ENCODE measurements at places on chromosomes 2 and 18.

- no peak for DNase-seq
Observed at GRCh38 chr2:120256651-120257000, 4.0 kb downstream of the RALB start.

GRCh38 chr2:171081649-171082111 is 79.0 kb downstream of the TLK1 start:
- no peak for DNase-seq

- no peak for DNase-seq
Observed at GRCh38 chr18:31079973-31080372, 22.2 kb downstream of the DSC2 start.

GRCh38 chr2:218546012-218546411 is 22.1 kb downstream of the USP37 start:
- DNase-seq = no peak

- DNase-seq = no peak
Observed at GRCh38 chr2:88176352-88176984, 6.3 kb downstream of the THNSL2 start.

GRCh38 chr2:132366421-132367180 is 50.0 kb upstream of the GPR39 start:
- DNase-seq = no peak

DNA sequence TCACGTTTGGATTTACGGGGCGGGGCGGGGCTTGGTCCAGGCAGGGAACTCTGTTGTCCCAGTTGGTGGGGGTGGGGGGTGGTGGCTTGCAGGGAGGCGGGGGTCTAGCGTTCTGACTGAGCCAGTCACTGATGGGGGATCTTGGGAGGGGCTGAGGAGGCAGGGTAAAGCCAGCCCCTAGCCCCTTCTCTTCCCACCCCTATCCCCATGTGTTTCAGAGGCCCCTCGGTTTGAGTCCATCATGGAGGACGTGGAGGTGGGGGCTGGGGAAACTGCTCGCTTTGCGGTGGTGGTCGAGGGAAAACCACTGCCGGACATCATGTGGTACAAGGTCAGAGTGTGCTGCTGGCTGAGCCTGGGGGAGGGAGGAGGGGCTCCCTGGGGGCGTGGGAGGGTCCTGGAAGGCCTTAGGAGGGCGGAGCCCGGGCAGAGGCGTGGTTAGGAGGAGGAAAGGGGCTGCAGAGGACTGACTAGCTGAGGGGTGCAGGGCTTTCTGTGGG is 22.0 kb upstream of the GMPPA start:
- DNase-seq = no peak

DNA sequence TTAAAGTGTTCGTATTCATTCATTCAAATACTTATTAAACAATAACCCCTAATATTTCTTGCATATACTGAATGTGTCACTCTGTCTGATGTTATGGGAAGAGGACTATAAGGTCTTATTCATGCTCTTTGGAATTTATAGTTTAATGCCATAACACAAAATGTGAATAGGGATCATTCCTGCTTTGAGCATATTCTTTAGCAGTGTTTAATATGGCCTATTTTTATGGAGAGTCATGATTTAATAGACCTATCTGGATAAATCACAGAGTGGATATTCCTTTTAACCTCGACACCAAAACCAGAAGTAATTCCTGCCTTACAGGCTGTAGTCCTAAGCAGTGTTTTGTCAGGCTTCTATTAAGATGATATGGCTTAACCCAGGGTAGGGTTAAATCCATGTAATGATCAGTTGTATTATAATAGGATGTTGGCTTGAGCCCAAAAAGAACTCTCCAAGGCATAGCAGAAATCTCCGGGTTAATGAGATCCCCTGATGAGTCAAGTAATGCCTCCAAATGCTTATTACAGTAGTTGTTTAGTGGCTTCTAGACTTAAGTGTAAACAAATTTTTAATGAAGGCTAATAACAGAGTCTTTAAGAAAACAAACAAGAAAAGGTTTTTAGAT is 54.3 kb downstream of the GULP1 start:
- DNase-seq = no peak
